ENCODE measurements at places on chromosomes 5 and 9. TPM values are rescaled to one million over a fixed set of nuclear protein-coding genes. Genes with fewer than 3 reads are reported as not detected.

Gene LYSMD3
- 18.0 TPM for total RNA-seq

Gene MARCOL
- not detected for total RNA-seq

Gene CFAP90
- total RNA-seq, result not detected

Gene ANKS6
- total RNA-seq, result 3.0 TPM

Gene FOXD4L4
- not detected for total RNA-seq

Gene ANKH
- total RNA-seq, result 144 TPM

Gene FGF10
- total RNA-seq, result 1.6 TPM

Gene SLC9A3
- total RNA-seq, result 0.91 TPM

Gene ARHGEF28
- total RNA-seq, result 1.6 TPM

Gene HAPLN1
- 0.32 TPM for total RNA-seq

Gene TPM2
- 966 TPM for total RNA-seq

Gene RNF145
- total RNA-seq, result 20.7 TPM

Gene ZNF483
- total RNA-seq, result 3.5 TPM

Gene SHB
- total RNA-seq, result 15.0 TPM

Gene WNT8A
- total RNA-seq, result not detected

Gene CEP72
- 1.7 TPM for total RNA-seq

Gene SIT1
- total RNA-seq, result not detected

Gene FKTN
- 6.3 TPM for total RNA-seq

Gene PITX1
- total RNA-seq, result not detected

Gene PCDHA11
- not detected for total RNA-seq

Gene FGF1
- total RNA-seq, result 42.7 TPM

Gene CA9
- total RNA-seq, result not detected

Gene PRDM9
- total RNA-seq, result not detected

Gene TEX10
- 8.0 TPM for total RNA-seq

Gene DRD1
- total RNA-seq, result not detected

Gene MLANA
- not detected for total RNA-seq

Gene FAM200C
- 3.8 TPM for total RNA-seq

Gene MSX2
- total RNA-seq, result 1.2 TPM

Gene RASEF
- total RNA-seq, result 0.05 TPM

Gene PAM
- total RNA-seq, result 859 TPM

Gene TNFSF15
- not detected for total RNA-seq

Gene BTNL9
- 38.9 TPM for total RNA-seq

Gene FOXD4L3
- total RNA-seq, result not detected

Gene GGTA1
- 31.3 TPM for total RNA-seq

Gene PCDHGA2
- total RNA-seq, result 6.5 TPM

Gene ZDHHC11B
- 18.8 TPM for total RNA-seq

Gene PLK2
- 63.6 TPM for total RNA-seq

Gene TMEM215
- not detected for total RNA-seq

Gene GARIN3
- not detected for total RNA-seq

Gene GALNT12
- total RNA-seq, result 0.43 TPM

Gene MRPS2
- total RNA-seq, result 41.7 TPM

Gene SNX2
- total RNA-seq, result 41.0 TPM

Gene SAXO1
- total RNA-seq, result not detected

Gene RPL35
- 621 TPM for total RNA-seq

Gene MZB1
- 0.70 TPM for total RNA-seq

Gene GADD45G
- 48.9 TPM for total RNA-seq

Gene ORM2
- not detected for total RNA-seq

Gene PCDHGA4
- 9.3 TPM for total RNA-seq

Gene KCNIP1
- not detected for total RNA-seq

Gene NUDT2
- total RNA-seq, result 17.7 TPM

Data from Right ventricle myocardium superior (tissue), 1 donor.